ENCODE measurements at places on chromosomes 7 and 10.

- no peak for DNase-seq
Observed at GRCh38 chr10:70564113-70564725, 38.3 kb downstream of the PRF1 start.

GRCh38 chr7:4603843-4604231 is 78.3 kb upstream of the FOXK1 start:
- DNase-seq: no peak

DNA sequence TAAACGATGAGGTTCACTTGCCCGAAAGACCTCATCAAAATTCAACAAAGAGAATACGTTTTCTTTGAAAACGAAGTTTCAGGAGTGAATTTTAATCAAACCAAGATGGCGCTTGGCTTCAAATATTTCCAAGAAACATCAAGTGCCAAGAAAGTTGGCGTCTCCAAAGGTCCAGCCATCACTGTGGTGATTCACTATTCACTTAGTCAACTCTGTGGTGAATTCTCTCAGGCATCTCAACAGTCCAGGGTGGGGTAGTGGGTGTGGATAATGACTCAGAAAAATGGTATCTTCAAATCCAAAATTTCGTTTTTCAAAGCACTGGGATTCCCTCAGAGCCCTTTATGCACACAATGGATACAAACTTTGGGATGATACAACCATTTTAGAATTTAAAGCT is 133.1 kb downstream of the SVIL start:
- no peak for DNase-seq

- DNase-seq: no peak
Observed at GRCh38 chr10:87066178-87066577, 28.5 kb downstream of the GLUD1 start.

GRCh38 chr10:21525367-21526187 is at the start of gene SKIDA1:
Gene SKIDA1 (minus strand): TSS chr10:21525682. CDS start chr10:21517822, 7,860 bp downstream.
- peak; percentile 60 for DNase-seq
